Muscle of leg (tissue), 16 donors: ENCODE measurements at places on chromosomes 3 and 15.

DNA sequence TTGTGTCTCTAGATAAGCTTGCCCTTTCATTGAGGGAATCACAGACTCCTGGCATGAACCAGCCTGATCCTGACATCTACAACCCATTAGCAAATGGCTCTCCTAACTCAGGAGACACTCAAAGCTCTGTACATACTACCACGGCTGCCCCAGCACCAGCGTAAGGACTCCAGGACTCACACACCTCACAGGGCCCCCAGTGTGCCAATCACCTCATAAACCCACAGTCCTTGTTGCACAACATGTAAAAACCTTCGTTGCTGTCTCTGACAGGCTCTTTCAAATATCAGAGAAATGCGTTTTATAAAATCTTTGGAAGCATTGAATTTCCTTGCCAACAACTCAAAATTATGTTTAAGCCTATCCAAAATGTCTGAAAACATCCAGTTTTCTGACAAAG is 7.3 kb downstream of the FYCO1 start:
- DNase-seq: no peak

GRCh38 chr15:63408524-63408923 is 26.9 kb upstream of the CA12 start:
- DNase-seq: peak; percentile 87

DNA sequence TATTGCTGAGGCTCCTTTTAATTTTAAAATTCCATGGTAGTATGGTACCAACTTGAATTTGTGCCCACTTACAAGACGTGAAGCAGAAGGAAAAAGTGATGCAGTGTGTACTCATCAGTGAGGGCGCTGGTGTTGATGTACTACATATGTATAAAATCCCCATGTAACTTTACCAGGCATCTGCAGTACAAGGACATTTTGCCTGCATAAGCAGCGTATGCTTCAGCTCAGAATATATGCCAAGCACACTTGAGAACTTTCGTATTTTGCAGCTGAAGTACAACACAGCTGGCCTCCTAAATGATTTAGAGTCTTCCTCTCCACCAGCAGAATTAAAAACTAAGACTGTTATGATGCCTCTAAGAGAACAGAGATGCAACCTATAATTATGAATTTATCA is 108.9 kb downstream of the RYR3 start:
- DNase-seq: no peak

DNA sequence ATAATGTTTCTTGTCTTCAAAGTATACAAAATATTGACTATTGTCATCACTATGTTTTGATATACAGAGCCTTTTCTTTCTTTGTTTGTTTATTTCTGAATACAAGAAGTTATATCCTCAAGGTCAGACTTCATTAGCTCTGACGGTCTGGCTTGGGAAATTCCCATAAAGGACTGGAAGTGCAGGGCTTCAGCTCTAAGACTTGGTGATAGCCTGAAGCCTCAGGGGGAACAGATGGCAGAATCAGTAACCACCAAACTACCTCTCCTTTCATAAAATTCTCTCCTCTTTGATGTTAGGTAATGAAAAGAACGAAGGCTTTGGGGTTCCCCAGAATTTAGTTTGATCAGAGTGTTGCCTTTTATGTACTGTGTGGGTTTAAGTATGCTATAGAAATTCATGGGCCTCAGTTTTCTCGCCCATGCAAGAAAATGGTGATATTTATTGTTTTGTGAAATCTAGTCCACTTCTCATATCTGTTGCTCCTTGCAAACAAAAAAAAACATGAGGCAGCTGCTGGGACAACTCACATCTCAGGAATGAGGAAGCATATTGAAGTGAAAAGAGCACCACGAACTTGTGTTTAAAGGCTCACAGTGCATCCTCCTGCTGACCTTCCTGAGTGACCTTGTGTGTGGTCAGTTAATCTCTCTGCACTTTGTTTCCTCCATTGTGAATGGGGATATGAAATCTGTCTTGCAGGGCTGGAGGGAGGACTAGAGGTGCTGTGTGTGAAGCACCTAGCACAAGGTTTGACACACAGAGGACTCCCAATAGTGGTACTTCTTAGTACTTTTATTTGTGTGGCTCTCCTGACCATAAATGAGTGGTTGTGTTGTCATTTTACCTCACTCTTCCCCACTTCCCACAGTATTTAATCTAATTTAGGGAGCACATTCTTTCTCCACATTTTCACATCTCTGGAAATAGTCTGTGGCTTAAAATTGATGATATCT is 569.8 kb upstream of the IL12A start:
- no peak for DNase-seq

GRCh38 chr15:35690698-35691116 is 144.7 kb upstream of the DPH6 start:
- peak; percentile 36 for DNase-seq

- peak; percentile 64 for DNase-seq
These were observed 37.2 kb downstream of the IL20RB start for GRCh38 chr3:136994772-136995516.

DNA sequence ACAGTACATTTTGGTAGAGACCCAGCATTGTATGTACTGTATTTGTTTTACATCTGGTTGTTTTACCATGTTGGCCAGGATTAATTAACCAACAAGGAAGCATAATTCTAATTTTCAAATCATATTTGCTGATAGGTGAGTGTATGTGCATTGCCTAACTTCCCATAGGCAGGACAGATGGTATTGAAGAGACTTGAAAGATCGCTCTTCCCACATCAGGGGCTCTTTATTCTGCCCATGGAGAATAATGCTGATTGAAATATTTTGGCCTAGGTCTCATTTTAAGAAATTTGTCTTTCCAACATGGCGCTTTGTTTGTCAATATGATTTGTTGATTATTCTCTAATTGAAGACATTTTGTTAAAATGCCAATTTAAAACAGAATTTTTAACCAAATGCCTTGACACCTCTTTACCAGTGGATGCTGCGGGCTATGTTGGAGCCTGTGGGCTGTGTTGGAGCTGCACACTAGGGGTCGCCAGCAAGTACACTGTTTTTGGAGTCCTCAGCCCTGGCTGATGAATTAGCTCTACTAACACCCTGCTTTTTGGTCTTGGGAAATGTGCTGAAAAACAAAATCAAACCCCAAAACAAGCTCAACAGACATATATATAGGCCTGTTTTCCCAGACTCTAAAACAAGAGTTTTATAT is 5.3 kb downstream of the P2RY12 start:
- no peak for DNase-seq

DNA sequence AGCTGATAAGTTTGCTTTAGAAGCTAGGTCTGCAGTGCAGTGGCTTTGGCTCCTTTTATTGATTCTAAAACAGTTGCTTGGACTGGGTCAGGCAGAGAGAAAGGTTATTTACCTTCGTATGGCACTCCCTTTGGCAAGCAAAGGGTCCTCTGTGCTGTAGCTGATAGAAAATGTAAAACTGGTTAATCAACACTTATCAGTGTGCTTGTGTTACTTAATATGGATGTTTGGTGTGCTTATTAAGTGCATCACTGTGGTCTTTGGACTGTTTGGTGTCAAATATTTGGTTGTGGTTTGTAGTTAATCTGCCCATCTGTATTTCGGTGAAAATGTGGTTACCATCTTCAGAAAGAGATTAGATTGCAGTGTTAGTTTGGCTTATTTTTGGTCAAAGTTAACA is 16.0 kb downstream of the UBE2E2 start:
- DNase-seq: no peak

DNA sequence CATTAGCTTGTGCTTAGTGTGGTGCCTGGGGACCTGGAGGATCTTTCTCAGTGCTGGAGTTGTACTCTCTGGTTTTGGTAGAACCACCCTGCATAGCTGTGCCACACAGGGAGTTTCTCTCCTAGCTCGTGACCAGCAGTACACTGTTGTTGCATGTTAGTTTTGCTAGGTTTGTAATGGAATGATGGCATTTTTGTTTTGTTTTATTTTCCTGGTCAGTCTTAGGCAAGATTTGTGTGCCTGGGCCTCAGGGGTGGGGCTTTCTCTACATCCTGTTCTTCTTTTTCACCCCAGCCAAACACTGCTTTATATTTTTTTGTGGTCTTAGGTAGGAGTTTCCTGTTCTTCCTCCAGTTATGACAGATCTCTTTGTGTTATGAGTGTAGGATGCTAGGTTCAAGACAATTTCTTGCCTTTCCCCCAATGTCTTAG is 534.5 kb upstream of the KCNMB2 start:
- no peak for DNase-seq

GRCh38 chr3:129812589-129812988 is 80.9 kb downstream of the TMCC1 start:
- DNase-seq: no peak

DNA sequence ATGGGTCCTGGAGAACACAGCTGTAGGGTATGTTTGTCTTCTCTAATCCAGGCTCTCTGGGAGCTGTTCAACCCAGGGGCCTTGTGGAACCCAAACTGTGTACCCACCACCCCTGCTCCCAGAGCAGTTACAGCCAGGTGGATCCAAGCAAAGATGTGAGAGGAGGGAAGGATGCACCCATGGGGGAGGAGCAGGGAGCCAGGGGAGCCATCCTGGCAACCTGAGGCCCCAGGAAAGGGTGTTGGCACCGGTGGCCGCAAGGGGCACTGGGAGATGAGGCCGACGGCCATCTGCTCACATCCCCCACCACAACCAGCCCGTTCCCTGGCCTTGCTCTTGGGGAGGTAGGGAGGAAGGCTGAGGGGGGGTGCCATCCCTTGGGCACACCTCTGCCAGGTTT is 43.2 kb downstream of the CMTM6 start:
- no peak for DNase-seq

GRCh38 chr3:27606537-27606936 is 115.6 kb downstream of the EOMES start:
- no peak for DNase-seq
